ENCODE measurements at places on chromosomes 2 and 18.

GRCh38 chr2:143158551-143159485 lies 29.6 kb downstream of the ARHGAP15 start:
- no peak for DNase-seq

DNA sequence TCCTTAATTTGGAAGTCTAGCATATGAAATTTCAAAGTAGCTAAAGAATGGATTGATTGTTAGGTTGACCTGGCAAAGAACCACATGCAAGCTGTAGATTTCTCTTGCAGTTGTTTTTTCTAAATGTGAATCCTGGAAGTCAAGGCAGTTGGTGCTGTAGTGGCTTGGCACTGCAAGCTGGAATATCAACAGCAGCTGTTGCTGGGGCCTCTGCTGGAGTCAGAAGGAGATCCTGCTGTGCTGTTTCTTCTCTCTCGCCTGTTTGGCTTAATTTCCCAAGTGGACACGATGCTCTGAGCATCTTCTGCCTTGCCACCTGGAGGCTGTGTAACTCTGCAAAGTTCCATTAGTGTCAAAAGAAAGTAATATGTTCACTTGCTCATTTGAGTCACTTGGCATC lies 12.6 kb downstream of the PIK3C3 start:
- DNase-seq: no peak

GRCh38 chr2:145256551-145256950 lies 736.6 kb upstream of the ZEB2 start:
- DNase-seq: no peak

DNA sequence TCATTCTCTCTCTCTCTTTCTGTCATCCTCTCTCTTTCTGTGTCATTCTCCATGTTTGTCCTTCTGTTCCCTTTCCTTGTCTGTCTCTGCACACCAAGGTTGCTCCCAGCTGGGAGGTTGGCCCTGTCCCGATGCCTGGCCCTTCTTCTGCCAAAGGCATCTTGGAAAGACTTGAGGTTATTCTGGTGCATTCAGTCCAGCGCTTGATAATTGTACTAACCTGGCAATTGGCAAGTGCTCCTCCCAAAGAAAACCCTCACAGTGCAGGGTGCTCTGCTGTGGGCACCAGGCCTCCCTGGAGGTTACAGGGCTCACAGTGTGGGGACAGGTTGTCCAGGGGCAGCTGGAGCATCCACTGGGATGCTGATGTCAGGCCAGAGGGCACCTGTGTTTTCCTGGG lies 95.4 kb downstream of the GLI2 start:
- DNase-seq: no peak

DNA sequence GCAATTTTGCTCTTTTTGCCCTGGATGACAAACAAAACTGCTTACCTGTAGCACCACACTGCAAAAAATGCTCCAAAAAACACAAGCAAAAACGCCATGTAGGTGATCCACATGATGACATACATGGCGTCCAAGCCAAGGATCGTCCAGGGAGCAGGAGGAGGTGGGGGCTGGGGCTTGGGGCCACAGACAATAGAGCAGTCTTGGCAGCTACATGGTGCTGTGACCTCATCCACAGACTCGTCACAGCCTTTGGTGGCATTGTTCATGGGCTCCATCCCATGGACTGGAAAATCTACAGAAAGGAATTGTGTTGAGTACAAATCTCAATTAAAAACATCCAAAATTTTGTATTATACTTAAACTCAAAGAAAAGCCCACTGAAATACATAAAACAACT lies 26.1 kb downstream of the NPC1 start:
- DNase-seq: no peak

DNA sequence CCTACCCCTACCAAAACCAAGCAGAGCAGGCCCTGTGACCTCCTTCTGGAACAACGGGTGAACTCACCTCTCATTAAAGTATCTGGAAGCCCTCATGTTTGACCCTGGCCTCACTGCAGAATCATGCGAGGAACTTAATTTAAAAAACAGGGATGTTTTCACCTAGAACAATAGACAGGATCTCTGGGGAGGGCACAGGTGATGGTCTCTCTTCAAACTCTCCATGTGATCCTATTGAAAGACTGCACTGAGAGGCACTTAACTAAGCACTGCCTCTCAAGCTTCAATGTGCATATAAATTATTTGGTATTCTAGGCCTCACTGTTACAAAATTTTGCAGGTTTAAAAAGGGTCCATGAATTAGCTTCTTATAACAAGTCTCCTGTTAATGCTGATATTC lies 7.5 kb downstream of the ZNF519 start:
- DNase-seq: no peak

DNA sequence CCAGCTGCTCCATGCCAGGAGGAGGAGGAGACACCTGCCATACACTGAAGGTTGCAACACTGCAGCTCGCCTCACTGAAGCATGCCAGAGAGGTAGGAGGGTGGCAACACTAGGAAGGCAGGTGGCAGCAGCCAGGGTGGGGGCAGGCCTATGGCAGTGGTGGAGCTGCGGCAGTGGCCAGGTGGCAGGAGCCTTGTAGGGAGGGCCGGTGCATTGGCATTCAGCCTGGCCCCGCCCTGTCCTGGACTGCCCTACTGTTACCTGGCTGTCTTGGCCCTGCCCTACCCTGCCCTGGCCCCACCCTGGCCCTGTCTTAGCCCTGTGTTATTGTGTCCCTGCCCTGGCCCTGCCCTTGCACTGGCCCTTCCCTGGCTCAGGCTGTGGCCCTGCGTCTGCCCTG lies 7.4 kb upstream of the ANKRD62 start:
- DNase-seq: no peak

- DNase-seq: no peak
Observed at GRCh38 chr2:45616658-45617411, 5.8 kb upstream of the SRBD1 start.

DNA sequence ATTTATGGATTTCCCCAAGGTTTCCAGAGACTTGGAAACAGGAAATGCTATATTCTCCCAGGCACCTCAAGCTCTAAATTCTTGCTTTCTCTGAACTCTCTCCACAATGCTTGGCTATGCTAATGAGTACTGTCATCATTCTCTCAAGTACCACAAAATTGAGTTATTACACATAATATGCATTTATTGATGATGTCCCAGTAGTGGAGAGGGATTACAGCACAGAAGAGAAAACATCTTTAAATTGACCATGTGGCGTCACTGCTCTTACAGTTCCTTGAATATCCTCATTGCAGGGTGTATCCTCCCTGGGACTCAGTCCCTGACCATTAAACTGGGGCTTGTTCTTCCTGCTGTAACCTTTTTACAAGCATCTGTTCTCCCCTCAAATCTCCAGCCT lies 681.1 kb upstream of the FANCL start:
- DNase-seq: no peak

- DNase-seq: no peak
Observed at GRCh38 chr2:217031445-217031844, 171.6 kb upstream of the TNP1 start.

DNA sequence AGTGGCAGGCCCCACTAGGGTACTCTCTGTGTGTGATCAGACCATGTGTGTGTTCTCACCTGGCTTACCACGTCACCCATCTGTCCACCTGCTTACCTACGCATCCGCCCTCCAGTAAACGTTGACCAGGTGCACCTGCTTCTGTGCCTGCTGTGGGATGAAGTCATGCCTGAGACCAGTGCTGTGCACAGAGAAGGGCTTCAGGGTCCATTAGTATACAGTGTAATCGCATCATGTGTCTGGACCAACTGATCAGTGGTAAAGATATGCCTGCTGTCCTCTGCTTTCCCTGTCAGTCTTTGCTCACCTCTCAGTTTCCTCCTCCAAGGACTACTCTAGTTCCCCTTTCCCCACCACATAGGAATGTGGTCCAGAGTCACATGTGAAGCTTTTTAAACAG lies 109.3 kb downstream of the FHOD3 start:
- DNase-seq: no peak

GRCh38 chr2:61255580-61256437 lies 93.8 kb downstream of the C2orf74 start:
- DNase-seq: no peak

GRCh38 chr18:64695851-64696553 lies 547.1 kb upstream of the LINC00305 start:
- DNase-seq: no peak

GRCh38 chr2:231387904-231388724 lies 7.4 kb upstream of the B3GNT7 start:
- no peak for DNase-seq

DNA sequence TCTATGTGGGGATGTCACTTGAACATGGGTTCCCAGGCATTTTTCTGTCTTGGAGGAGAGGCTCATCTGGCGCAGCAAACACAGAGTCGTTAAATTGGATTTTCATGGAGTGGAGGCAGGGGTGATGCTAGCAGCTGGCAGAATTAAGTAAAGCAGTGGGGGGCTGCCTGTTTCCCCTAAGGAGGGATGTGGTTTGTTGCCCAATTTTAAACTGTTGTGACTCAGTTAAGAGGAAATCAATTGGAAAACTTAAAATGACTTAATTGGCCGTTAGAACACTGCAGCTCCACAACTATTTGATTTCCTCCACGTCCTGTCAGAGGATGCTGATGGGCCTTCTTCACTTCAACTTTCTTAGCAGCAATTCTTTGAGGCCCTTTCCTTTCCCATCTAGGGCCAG lies 354.1 kb upstream of the ATP5MC3 start:
- DNase-seq: no peak

DNA sequence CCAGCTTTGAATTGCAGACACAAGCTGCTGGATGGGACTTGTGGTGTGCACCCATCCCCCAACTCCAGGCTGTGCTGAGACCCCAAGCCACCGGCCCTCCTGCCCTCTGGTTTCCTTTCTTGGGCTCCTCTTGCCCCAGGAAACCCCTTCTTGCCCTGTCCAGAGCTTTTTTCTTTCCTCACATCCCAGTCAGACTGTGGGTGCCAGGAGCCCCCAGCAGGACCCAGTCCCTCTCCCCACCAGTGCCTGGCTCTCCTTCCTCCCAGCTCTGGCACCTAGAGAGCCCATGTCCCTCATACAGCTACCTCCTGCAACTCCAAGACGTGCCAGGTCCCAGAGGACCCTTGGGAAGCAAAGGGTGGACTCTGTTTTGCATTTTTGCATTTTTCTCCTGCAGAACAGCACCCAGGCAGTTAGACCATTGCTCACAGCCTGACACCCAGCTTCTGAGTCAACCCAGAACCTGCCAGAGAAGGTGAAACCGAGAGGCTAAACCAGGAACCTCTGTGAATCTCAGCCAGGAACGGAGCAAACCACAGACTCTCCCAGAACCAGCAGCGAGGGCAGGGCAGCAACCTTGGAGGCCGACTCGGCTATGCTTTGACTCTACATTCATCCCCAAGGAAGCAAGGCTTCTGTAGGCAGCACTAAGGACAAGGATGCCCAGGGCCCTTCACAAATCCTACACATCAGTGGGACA lies 221.1 kb downstream of the ANAPC1 start:
- no peak for DNase-seq

DNA sequence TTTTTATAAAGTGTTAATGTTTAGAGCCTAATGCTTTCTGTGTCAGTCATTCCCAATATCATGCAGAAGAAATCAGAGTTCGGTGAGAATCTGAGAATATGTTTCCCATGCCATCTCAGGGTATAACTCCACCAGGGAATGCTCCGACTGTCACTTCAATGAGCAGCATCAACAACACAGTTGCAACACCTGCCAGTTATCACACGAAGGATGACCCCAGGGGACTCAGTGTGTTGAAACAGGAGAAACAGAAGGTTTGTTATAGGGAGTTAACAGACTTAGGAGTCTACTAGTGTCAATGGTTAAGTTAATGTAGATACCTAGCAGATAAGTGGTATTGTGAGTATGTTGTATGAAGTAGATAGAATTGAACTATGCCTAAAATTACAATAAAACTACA lies 31.0 kb downstream of the VAPA start:
- DNase-seq: no peak

GRCh38 chr2:233795735-233796171 lies 17.6 kb downstream of the MROH2A start:
- no peak for DNase-seq

DNA sequence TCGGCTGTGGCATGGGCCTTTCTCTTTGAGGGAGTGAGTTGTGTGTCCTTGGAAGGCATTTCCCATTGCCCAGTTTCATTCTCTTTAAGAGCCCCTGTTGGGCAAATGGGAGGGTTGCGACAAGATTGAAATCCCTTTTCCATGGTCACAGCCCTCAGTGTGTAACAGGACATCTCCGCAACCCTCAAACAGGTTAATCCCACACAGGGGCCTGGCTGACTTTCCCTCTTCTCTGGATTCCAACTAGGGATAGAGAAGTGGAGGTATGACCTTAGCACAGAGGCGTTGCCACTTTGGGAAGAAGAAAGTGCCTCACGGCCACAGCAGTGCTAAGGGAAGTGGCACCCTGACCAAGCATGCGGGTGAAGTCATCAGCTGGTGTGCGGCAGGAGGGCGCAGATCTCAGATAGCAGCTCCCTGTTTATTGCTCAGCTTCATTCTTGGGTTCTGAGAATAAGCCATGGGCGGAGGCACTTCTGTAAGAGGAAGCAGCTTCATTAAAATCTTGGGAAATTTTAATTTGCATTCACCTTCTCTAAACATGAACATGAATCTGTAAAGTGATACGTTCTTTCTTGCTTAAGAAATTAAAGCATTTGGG lies 256.5 kb downstream of the GBX2 start:
- DNase-seq: no peak

All from stimulated activated CD8-positive, alpha-beta memory T cell treated with anti-CD3 and anti-CD28 coated beads, Interleukin-7, amount 100 ng/mL, for 1 hour (primary cell).